NCI-H1105 (cell line): ENCODE measurements at places on chromosomes 7 and 10.

DNA sequence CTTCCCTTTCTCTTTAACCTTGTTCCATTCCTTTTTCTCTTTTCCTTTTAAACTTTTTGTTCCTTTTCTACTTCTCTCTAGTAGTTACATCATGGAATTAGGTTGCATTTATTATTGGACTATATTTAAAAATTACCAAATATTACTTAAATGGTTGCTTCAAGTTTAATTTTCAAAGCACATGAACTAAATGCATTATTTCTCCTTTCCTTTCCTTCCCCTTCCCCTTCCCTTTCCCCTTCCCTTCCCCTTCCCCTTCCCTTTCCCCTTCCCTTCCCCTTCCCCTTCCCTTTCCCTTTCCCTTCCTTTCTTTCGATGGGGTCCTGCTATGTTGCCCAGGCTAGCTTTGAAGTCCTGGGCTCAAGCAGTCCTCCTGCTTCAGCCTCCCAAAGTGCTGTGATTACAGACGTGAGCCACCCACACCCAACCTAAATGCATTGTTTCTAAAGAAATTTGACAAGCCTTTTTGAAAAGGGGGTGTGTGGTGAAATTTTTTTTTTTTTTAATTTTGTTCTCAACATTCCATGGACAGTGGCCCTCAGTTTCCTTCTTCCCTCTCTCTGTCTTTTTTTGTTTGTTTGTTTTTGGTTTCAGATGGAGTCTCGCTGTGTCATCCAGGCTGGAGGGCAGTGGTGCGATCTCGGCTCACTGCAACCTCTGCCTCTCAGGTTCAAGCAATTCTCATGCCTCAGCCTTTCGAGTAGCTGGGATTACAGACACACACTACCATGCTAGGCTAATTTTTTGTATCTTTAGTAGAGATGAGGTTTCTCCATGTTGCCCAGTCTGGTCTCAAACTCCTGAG is 31.2 kb downstream of the TMEM60 start:
- DNase-seq: no peak

GRCh38 chr10:15035385-15036301 is 8.1 kb upstream of the OLAH start:
- DNase-seq: no peak

DNA sequence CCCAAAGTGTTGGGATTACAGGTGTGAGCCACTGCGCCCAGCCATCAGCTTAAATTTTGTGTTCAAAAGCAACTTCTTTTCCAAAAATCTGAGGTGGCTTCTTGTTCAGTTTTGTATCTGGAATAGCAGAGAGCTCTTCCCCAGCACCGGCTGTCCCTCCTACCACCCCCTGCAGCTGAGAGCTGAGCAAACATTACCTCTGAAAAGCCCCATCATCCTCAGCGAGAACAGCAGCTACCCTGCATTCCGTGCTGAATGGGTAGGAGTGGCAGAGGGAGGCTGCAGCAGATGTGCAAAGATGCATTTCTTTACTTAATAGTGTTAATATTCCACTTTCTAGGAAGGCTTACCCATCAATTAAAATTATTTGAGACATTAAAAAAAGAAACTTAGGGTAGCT is 31.8 kb downstream of the CCM2 start:
- no peak for DNase-seq

GRCh38 chr7:140990193-140990962 is 24.4 kb downstream of the MRPS33 start:
- no peak for DNase-seq

DNA sequence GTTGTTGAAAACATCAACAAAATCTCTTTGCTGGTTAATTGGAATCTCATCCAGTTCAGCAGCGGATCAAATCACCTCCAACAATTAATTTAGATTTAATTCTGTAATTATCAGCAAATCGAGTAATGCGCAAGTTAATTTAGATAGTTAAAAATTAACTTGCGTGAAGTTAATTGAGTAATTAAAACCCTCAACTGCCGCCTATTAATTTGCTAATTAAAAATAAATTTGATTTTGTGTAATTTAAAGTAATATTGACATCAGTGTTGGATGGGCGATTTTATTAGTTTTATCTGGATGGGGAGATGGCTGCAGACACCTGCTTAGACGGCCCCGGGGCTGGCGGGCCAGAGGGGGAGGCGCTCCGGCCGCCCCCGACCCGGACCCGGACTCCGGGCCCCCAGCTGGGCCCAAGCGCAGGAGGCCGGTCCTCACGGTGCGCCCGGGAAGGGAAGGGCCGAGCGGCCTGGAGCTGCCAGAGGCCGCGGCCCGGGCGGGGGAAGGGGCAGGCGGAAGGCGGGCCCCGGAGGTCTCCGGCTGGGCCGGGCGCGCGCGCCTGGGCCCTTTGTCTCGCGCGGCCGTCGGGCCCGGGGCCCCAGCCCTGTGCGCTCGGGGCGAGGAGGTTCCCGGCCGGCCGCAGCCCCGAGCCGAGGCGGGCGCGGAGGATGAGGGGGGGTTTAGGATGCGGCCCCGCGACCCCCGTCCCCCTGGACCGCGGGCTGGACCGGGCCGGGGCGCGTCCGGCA is 3.3 kb upstream of the UNCX start:
- DNase-seq: no peak

DNA sequence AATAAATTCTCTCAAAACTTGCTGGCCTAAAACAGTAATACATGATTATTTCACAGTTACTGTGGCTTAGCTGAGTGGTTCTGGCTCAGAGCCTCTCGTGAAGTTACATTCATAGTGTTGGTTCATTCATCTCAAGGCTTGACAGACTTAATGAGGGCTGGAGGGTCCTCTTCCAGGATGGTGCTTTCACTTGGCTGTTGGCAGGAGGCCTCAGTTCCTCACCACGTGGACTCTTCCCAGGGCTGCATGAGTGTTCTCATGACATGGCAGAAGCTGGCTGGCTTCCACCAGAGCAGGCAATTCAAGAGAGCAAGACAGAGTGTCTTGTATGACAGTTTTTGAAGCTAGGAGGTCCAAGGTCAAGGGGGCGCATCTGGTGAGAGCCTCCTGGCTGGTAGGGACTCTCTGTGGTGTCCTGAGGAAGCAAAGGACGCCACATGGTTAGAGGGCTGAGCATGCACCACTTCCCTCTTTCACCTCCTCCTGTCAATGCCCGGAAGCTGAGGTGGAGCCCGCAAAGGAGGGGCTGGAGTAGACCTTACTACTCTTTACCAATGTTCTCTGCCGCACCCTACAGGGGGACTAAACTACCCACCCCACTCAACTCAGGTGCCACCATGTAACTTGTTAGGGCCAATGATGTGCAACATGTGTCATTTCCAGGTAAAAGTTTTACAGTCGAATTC is 58.2 kb upstream of the YAE1 start:
- DNase-seq: no peak

DNA sequence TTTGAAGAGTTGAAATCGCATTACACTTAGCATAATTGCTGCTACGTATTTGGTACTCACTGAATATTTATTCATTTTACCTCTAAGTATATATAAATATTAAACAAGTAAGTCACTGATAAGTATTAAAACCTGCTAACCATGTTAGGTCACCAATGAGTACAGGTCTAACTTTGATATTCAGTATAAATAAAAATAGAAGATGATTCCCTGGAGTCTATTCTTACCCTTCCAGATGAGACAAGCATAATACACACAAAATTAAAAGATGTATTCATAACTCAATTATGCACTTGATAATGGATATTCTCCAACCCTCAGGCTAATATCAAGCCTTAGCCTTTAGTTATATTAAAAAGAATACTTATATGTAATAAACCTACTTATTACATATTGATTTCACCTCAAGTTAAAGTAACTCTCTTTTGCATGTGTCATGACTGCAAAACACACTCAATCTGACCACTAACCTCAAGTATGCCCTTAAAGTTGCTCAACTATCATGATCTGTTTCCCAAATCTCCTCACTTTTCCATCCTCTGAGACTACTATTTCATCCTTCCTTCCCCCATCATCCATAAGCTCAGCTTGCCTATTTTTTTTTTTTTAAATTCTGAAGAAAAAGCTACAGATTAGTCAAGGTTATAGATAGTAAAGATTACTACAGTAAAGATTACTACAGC is 46.8 kb downstream of the IPMK start:
- no peak for DNase-seq

GRCh38 chr7:27145165-27145913 is 1.9 kb upstream of the HOXA5 start:
- DNase-seq: no peak

- DNase-seq: no peak
These were observed 704.0 kb upstream of the LRRN3 start for GRCh38 chr7:110386913-110387312.

DNA sequence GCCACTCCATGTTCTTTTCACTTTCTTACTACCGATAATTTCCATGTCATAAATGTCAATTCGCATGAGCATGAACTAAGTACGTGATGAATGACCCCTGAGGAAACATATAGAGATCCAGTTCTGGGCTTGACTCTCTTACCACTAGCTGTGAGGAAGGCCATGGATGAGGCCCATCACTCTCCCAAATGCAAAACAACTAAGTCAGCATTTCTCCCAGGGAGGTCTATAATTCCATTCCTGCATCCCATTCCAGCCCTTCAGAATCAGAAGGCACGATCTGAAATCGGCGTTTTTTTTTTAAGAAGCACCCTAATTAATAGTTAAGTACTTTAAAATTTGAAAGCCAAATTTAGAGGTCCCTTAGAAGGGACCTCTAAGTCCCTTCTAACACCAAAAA is 116.5 kb downstream of the CABCOCO1 start:
- no peak for DNase-seq

DNA sequence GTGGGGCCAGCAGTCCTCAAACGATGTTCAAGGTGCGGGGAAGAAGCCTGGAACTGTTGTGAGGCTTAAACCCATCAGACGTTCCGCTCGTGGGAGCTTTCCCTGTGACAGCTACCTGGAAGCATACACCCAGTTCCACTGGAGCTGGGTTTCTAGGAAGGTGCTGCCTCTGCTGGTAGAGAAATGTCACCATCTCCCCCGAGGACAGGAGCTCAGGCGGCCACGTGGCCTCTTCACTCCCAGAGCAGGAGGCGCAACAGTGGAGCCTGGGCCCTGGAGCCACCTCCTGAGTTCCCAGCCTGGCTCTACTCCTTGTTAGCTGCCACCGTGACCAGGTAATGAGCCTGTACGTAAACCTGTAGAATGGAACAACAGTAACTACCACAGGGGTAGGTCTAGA is 156.1 kb downstream of the ADARB2 start:
- DNase-seq: no peak

GRCh38 chr7:99193527-99194220 is 14.2 kb downstream of the KPNA7 start:
- DNase-seq: no peak

DNA sequence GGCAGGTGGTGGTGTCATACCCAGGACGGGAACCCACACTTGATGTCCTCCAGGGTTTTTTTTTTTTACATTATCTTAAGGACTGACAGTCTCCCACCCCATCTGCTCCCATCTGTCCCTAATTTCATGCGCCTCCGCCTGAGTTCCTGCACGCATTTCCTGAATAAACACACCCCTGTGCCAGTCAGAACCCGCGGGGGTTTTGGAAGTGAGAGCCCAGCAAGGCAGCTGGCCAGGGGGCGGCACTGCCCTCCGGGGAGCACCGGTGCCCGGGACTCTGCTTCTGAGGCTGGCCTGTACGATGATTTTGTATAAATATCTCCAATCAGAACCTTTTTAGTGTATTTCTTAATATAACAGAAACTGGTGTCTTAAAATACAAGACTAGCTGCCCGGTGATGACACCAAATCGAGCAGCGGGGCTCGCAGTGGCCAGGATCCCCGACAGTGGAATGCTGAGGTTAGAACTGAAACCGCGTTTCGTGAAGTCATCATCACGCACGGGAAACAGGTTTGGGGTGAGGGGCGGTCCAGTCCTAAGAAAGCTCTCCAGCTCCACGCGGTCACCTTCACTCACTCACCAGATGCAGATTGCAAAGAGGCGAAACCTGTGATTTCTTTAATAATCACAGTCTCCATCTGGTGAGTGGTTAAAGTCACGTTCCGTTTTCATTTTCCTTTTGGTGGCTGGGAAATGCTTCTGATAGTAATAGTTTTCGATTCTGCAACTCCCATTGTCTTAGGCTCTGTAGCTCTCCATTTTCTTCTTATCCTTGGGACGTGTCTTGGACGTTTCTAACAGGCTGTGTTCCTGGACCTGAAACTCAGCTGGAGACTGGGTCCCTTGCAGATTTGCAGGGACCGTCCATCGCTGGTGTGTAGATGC is 19.7 kb downstream of the BNIP3 start:
- DNase-seq: no peak

DNA sequence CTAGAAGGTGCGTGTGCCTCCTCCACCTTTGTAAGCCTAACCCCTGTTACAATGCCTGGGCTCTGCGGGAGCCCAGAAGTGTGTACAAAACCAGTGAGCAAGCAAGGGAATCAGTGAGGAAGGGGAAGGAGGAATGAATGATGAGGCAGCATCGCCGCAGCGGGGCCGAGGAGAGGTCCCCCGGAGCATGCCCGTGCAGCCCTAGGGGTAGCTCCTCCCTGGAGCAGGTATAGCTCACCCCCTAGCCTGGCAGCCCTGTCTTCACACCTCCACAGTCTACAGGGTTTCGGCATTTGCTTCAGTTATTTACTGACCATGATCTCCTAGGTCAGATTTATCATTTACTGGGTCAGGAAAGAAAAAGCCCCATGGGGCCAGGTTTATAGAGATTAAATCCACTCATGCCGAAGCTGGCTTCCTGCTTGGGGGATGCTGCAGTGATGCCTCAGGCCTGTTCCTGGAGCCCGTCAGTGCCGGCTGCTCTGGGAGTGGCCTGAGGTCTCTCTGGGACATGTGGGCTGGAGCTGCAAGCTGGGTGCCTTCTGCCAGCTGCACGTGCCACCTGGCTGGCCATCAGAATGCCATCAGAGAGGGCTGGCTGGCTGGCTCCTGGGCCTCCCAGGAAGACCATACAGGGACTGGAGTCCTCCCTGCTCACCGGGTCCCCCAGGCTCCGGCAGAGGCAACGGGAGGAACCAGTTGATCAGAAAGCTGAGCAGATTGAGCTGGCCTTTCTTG is 138.9 kb downstream of the GRK5 start:
- no peak for DNase-seq

GRCh38 chr7:158917818-158918217 is 61.5 kb downstream of the DYNC2I1 start:
- DNase-seq: no peak

DNA sequence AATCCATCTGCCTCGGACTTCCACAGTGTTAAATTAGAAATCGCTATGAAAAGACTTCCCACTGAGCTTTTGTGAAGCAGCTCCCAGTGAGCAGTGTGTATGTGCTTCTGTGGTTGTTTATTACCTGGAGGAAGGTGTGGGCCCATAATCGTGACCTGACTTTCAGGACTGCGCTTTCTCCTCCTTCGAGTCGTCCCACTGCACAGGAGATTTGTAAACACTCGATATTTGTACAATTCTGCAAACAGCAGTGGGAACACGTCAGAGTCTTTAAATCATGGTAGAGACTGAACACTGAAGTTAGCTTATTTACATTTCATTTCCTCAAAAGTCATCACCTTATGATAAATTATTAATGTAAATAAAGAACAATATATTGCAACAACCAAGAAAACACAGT is 171.4 kb downstream of the ITGA8 start:
- no peak for DNase-seq

GRCh38 chr7:4240042-4240441 is 442.1 kb upstream of the FOXK1 start:
- DNase-seq: no peak
